ENCODE measurements at places on chromosomes 4 and X.

DNA sequence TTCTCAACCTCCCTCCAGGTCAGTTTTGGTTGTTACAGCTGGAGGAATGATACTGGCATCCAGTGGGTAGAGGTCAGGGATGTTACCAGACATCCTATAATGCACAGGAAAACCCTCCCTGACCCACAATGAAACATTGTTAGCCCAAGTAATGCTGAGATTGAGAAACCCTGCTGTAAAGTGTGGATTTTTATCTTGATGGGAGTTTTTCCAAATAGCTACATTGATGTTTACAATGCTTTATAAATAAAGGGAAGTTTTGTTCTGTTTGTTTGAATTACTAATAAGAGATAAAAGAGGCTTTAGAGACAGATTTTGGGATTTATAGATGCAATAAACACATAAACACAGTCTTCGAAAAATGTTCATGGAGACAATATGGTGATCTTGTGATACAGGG, 194.0 kb upstream of the NUDT6 start:
- DNase-seq = no peak

DNA sequence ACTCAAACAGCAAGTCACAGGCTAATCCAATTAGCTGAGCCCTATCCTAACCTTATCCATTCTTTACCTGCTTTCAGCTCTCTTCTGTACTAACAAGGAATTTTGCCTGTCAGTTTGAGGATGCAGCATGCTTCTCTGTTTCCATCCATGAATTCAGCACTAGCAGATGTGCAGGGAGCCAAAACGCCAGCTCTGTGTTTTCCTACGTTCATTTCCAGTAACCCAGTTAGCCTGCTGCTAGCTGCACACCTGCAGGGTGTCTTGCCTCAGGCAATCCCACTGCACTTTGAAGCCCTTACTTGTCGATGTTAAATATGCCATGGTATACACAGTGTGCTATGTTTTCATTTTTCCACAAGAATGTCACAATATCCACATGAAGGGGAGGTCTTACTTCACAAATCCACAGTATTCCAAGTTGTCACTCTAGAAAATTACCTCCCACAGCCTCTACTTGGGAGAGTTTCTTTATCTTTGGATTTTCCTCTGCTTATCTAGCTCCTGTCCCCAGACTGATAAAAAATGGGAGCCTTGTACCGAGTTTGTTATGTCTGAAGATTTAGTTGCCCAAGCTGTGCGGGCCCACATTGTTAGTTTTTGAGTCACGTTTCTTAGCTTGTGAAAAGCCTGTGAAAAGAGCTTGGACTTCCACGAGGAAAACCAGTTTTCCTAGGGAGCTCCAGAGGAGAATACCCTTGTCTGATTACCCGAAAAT, 127.6 kb upstream of the HHIP start:
- no peak for DNase-seq

DNA sequence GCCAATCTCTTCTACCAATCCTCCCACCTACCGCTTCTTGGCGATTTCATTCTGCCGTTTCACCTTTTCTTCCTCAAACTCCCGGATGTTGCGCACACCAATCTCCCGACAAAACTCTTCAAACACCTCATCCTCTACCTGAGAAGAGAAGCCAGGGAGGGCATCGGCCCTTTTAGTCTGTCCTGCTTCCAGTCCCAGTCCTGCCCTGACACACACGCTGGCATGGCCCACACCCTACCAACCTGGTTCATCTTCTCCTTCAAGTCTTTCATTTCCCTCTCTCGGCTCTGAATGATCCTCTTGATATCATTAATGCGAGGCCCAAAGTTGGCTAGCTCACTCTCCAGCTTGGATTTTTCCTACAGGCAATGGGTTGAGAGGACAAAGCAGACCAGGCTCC, 18.9 kb downstream of the SMC1A start:
- no peak for DNase-seq

DNA sequence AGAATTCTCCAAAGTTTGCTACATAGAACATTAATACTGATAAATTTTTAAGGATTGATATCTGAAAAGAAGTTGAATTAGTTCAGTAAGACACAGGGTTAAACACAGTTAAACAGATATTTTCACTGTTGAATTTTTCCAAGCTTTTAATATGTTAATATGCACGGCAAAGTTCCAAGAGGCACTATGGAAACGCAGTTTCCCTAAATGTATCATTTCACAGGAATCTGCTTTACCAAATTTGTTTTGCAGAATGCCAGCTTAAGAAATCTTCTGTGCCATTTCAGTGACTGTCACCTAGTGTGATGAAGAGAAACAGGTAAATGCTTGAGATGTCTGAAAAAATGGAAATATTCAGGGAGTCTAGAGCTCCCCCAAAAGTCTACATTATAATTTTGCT, 395.9 kb upstream of the GRIA3 start:
- DNase-seq = no peak

GRCh38 chr4:127781300-127782024, 660 bp upstream of the HSPA4L start:
- DNase-seq = peak; percentile 66

- no peak for DNase-seq
Measured at GRCh38 chr4:8410066-8410625, 30.4 kb downstream of the ACOX3 start.

DNA sequence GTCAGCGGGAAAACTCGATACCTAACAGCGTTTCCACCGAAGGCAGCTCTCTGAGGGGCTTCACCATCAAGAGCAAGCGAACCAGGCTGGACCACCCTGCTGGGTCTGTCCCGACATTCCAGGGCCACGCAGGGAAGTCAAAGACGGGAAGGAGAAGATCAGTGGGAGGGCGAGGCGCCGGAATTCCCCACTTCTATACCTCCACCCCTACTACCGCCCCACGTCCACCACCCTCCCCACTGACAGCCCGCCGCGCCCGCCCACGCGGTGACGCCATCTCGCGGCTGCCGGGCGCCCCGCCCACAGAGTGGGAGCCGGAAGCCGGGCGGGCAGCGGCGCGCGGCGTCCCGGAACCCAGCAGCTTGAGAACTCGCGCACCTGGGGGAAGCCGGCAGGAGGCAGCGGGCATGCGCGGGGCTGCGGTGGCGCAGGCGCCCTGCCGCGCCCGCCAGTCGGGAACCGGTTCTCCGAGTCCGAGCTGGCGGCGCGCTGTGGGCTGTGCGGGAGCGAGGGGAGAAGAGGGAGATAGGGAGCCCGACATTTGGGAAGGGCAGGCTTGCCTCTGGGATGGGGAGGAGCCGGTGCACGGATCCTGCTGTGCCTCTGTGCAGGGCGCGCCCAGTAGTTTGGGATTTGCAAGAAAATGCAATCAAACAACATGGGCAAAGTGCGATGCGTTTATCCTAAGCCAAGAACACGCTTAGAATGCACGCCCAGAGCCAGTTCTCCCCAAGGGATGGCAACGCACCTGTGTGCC, 3.2 kb upstream of the STIM2 start:
- peak; percentile 95 for DNase-seq

- no peak for DNase-seq
Measured at GRCh38 chrX:154430916-154431315, 2.4 kb downstream of the ATP6AP1 start.

DNA sequence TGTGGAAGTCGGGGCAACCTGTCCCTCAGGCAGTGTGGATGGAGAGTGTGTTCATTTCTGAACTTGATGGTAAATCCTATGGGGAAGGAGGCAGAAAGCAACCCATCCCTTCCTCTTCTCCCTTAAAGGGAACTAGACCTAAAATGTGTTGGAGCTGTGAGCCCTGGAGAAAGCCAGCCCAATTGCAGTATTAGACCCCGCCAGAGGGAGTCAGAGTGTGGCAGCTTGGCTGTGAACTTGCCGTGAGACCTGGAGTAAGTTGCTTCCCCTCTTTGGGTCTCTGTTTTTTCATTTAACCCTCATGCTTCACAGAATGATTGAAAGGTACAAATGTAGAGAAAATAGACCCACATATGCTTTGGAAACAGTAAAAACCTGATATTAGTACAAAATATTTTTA, 108.7 kb upstream of the PAK3 start:
- peak; percentile 35 for DNase-seq

GRCh38 chrX:8520791-8521190, 56.2 kb downstream of the VCX3B start:
- DNase-seq = no peak

GRCh38 chrX:69504626-69505612, 793 bp downstream of the NALF2 start:
- peak; percentile 3 for DNase-seq

DNA sequence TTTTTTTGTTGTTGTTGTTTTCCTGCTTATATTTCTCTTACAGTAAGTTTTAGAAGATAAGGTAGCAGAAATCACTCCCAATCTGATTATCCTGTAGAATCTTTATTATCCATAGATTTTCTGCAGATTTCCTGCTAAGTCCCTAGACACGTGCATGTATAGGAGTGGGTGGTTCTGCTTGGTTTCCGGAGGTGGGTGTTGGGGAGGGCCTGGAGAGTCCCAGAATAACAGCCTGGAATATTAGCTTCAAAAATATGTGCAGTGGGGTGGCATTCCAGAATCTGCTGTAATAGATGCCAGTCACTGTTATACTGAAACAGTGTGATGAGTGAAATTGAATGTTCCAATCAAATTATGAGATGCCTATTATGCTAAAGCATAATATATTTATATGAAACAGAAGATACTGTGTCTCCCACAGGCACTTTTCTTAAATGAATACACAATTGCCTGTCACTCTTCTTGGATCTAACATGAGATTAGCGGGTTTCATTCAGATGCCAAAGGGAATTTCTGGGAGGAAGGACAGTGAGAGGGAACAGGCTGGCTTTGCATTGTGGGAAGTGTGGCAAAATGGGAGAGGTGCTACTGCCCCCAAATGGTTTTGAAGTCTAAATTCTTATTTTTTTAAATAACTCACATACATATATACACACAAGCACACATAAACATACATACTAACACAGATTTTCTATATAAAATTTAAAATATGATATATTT, 37.6 kb downstream of the C4orf50 start:
- no peak for DNase-seq

DNA sequence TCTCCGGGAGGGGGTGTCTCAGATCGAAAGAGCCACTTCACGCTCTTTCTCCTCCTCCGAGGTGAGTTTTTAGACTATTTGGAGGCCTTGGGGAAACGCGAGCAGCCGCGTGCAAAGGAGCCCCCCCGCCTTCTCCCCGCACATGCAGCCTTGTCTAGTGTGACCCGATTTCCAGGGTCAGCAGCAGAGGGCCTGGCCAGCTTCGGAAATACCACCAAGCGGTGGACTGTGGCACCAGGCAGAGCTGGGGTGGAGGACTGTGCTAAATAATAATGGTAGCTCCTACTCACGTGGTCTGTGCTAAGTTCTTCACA, 79.3 kb upstream of the BCOR start:
- DNase-seq = no peak

Measured in common myeloid progenitor, CD34-positive (primary cell).